Right lobe of liver (tissue), 6 donors: ENCODE measurements at places on chromosomes 6 and 20. TPM values are rescaled to one million over a fixed set of nuclear protein-coding genes. Genes with fewer than 3 reads are reported as not detected.

GRCh38 chr6:451336-451735 is 59.8 kb downstream of the IRF4 start:
- no peak overlapping the region for H3K4me3 ChIP-seq
- H3K27ac ChIP-seq = no peak overlapping the region
- DNase-seq = no peak
- no peaks in the 10 kb centered on the region for H3K27me3 ChIP-seq

- H3K27ac ChIP-seq = no peak overlapping the region
- H3K36me3 ChIP-seq = no peaks in the 10 kb centered on the region
- no peaks in the 10 kb centered on the region for H3K4me1 ChIP-seq
- no peak for DNase-seq
Observed at GRCh38 chr6:120872262-120872578, 462.1 kb downstream of the TBC1D32 start.

The KCNK16 gene
- total RNA-seq = not detected

DNA sequence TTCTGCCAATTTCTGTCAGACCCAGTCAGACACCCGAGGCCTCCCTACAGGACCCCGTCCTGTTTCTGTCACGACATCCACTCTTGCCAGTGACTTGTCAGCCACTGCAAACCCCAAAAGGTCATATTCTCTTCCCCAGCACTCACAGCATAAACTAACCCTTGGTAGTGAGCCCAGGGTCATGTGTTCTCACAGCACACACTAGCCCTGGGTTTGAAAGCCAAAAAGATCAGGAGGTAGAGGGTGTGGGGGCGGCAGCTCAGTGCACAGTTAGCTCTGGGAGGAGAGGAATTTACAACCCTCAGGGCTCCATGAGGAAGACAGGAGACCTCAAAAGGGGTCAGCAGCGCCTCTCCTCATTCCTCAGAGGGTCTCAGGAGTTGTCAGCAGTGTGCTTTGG is 9.9 kb upstream of the SNX9 start:
- no peaks in the 10 kb centered on the region for H3K36me3 ChIP-seq
- H3K27ac ChIP-seq = no peak overlapping the region
- no peak for DNase-seq
- no peaks in the 10 kb centered on the region for H3K27me3 ChIP-seq

DNA sequence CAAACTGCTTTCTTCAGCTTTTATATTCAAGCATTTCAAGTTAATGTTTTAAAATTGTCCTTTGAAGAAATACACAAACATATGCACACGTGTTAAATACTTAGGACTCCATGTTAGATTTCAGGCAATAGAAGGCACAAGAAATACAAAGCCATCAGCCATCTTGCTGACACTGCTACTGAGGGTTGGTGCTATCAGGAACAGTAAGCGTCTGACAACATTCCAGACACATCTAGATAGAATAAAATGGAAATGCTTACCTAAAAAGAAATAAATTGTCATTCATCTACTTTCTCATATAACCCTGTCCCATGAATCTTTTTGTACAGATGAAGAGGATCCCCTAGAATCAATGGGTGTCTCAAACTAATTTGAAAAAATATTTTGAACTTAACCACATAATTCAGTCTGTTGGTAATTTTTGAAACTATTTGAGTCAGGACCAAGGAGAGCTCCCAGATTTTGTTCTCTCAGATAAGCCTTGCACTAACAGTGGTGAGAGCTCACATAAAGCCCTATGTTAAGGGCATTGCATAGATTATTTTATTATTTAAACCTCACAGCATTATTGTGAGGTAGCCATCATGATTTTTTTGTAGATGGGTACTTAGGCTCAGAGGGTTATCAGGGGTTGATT is 631.1 kb upstream of the POU3F2 start:
- DNase-seq = no peak
- no peaks in the 10 kb centered on the region for H3K4me1 ChIP-seq
- H3K36me3 ChIP-seq = no peaks in the 10 kb centered on the region
- H3K4me3 ChIP-seq = no peak overlapping the region
- no peaks in the 10 kb centered on the region for H3K27me3 ChIP-seq
